ENCODE measurements at places on chromosomes 13 and 19.

DNA sequence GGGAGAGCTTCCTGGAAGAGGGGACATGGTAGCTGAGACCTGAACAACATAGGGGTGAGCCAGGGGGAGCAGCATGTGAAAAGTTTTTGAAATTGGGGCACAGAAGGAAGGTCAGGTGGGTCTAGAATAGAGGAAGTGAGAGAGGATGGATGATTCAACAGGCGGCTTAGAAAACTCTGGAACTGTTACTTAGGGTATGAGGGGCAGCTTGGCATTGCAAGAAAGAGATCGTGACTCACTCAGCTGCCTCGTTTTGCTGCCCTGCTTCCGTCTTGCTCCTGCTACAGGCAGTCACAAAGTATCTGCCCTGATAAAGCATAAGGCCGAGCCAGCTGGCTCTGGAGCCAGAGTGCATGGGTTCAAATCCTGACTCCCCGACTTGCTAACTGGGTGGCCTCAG is 1.3 kb upstream of the CEACAM20 start:
- DNase-seq, result no peak

DNA sequence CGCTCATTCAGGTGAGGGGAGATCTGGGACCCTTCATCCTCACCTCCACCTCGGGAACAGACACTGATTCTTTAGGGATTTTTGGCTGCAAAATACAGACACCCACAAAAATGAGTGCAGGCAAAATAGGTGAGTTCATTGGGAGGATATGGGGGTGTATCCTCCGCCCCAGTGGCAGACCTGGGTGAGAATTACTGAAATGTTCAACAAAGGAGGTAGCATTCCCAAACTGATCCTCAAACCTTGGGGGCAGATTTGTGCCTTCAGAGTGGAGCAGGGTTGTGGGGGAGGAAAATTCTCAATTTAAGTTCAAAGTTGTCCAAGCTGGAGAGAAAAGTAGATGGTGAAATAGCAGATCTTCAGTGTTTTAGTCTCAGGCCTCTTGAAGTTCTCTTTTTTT is 31.3 kb upstream of the SIN3B start:
- no peak for DNase-seq

GRCh38 chr13:98365302-98365701 is 188.2 kb upstream of the RNF113B start:
- DNase-seq, result no peak

- no peak for DNase-seq
Observed at GRCh38 chr19:4329858-4330257, 8.8 kb downstream of the STAP2 start.

DNA sequence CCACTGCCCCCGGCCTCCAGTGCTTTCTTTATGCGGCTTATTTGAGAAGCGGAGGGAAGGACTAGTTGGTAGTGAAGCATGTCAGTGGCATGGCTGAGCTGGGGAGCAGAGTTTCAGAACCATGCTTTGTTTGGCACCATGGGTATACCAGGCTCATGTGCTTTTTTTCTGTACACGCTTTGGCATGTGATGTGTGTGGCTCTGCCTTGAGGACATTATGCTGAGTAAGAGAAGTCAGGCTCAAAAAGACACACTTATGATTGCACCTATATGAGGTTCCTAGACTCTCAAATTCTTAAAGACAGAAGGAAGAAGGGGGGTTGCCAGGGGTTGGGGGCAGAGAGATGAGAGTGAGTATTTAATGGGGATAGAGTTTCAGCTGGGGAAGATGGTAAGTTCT is 21.3 kb downstream of the GATAD2A start:
- DNase-seq, result no peak

GRCh38 chr13:79519255-79519654 is 38.3 kb downstream of the NDFIP2 start:
- no peak for DNase-seq

- no peak for DNase-seq
Observed at GRCh38 chr19:38266981-38267597, 2.7 kb downstream of the SPINT2 start.

DNA sequence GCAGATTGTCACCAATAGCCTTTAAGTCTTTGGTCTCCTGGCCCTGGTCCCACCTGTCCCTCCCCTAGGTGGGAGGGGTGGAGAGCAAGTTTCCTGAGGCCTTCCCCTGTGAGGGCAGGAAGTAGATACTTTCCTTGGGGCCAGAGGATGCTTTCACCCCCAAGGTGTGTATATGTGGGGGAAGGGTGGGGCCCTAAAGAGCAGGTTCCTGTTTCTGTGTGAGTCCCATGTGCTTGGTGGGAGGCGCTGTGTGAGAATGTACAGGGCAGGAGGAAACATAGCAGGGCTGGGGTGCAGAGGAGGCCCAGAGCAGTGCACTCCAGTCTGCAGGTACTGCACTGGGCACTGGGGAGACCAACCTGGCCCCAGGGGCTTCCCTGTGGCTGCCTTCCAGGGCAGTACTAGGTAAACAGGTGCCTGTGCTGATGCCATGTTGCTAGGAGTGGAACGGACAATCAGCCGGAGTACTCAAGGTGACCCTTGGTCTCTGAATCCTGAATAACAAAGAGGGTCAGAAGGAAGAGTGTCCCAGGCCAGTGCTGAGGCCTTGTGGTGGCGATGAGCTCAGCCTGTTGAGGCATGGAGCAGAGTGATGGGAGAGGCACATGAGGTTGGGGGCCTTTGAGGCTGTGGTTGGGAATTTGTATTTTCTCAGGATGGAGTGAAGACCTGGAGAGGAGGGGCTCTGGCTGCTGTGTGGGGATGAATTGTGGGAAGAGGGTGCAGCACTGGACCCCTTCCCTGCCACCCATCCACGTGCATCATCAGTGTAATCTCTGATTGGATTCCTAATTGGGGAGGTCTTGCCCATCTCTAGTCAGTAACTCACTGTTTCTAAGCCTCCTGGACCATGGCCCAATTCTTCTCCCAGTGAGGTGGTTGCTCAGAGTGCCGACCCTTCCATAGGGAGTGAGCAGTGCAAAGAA is 5.1 kb downstream of the EGLN2 start:
- no peak for DNase-seq

DNA sequence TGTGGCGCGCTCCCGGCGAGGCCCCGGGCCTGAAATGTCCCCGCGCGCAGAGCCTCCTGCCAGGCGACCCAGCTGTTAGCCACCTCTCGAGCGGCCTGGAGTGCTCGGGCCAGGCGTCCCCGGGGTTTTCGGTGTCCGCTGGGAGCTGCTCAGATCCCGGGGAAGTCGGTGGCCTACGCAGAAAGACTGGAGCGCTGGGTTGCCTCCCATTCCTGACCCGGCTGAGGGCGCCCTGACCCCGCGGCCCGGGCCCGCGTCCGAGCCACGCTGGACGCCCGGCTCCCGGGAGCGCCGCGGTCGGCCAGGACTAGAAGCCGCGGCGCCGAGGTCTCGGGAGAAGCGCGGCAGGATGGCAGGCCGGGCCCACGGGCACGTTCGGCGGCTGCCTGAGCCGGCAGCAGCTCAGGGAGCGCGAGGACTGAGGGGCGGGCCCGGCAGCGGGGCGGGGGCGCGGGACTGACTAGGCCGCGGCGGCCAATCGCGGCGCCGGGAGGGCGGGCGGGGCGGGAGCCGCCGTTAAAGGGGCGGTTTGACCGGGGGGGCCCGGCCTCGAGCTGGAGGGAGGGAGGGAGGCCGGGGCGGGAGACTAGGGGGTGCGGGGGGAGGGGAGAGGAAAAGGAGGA is 1.3 kb upstream of the ZIC2 start:
- DNase-seq, result no peak

DNA sequence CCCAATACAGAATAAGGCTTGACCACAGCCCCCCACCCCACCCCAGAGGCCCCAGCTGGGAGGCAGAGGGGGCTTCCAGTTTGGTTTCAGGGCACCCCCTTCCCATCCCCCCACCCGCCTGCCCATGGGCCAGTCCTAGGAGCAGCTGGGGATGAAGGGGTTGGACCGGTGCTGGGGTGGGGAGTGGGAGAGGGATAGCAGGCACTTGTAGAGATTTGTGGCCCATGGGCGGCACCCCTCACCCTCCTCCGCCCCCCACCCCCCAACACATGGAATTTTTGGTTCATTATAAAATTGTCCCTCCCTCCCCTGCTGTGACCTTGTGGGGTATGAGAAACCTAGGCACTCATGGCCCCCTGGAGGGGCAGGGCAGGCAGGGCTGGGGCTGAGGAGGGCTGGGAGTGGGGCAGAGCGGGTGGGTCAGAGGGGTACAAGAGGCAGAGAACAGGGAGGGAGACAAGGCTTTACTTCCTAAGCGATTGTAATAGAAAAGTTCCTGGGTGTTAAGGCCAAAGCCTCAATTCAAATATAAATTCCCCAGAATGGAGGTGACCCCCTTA is 5.3 kb upstream of the GSK3A start:
- no peak for DNase-seq

- DNase-seq, result no peak
Observed at GRCh38 chr13:98874029-98874397, 103.9 kb downstream of the DOCK9 start.
